Vagina (tissue), 2 donors: ENCODE measurements at places on chromosomes 6 and 20. TPM values are rescaled to one million over a fixed set of nuclear protein-coding genes. Genes with fewer than 3 reads are reported as not detected.

DNA sequence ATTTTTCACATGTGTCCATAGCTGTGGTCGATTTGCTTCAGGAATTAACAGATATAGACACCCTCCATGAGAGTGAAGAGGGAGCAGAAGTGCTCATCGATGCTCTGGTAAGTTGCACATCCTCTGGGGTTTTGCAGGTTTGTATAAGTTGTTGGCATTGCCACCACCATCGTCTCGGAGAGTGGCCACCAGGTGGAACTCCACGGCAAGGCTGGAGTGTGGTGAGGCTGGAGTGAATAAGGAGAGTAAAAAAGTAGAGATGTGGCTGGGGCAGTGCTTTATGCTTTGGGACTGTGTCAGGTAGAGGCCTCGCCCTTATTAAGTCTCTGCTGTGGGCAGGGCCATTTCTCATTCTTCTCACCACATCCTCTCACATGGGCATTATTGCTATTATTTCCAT lies 63.7 kb downstream of the CTNNBL1 start:
- no peak overlapping the region for H3K27ac ChIP-seq
- H3K36me3 ChIP-seq: no peaks in the 10 kb centered on the region
- no peaks in the 10 kb centered on the region for H3K27me3 ChIP-seq
- no peak overlapping the region for H3K4me3 ChIP-seq
- no peak for DNase-seq

GRCh38 chr6:163668061-163668426 lies 253.5 kb downstream of the QKI start:
- H3K27ac ChIP-seq: no peak overlapping the region
- no peaks in the 10 kb centered on the region for H3K27me3 ChIP-seq
- H3K36me3 ChIP-seq: no peaks in the 10 kb centered on the region
- H3K4me1 ChIP-seq: peaks cover 12% of the 10 kb centered on the region
- no peak for DNase-seq

DNA sequence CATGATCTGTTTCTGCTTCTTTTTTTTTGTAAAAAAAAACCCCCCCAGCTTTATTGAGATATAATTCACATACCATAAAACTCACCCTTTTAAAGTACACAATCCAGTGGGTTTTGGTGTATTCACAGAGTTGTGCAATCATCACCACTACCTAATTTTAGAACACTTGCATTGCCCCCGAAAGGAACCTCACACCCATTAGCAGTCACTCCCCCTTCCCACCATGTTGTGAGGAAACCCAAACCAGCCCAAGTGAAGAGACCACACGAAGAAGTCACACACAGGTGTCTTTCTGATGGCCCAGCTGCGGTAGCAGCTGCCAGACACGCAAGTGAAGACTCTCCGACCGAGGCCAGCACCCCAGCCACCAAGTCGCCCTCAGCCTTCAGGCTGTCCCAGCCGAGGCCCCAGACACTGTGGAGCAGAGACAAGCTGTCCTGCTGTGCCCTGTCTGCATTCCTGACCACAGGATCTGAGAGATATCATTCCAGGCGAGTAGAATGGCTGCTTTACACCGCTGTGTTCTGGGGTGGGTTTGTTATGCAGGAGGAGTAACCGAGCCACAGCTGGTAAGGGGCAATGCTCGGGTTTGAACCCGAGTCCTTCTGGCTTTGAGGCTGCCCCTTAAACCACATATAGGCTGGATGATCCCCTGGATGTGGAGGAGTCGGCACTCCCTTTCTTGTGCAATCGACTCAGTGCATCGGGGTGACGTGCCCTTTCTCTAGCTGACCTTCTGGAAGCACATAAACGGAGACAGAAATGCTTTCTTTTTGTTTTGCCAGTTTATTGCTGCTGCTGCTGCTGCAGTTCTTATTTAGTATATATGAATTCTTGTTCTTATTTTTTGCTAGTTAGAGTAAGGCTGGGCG lies 59.1 kb upstream of the PTPN1 start:
- peaks cover 28% of the 10 kb centered on the region for H3K4me1 ChIP-seq
- no peaks in the 10 kb centered on the region for H3K36me3 ChIP-seq
- no peaks in the 10 kb centered on the region for H3K27me3 ChIP-seq
- no peak for DNase-seq

OR2J3 gene
- not detected for total RNA-seq

SLC16A10 gene
- total RNA-seq: 5.4 TPM

SRC gene
- total RNA-seq: 48.6 TPM

GGTLC1 gene
- not detected for total RNA-seq
